Neural progenitor cell (in vitro differentiated cells): ENCODE measurements at places on chromosomes 2 and 18.

DNA sequence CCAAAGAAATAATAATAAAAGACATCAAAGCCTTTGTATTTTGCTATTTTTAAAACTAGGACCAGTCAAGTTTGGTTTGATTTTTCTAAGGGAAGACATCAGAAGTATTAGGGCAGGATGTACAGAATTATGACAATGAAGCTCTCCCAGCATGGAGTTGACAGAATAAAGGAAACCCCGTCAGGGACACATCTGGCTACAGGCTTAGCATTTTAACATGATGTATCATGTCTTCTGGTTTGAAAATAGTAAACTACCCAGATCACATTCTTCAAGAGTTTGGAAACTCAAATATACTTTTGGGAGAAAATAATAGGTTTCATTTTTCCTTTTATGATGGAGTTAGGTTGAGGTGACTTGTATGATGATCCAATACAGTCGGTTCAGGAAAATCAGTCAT, 552.0 kb upstream of the CDH2 start:
- no peaks in the 10 kb centered on the region for H3K27me3 ChIP-seq
- H3K27ac ChIP-seq, result no peak overlapping the region
- H3K36me3 ChIP-seq, result no peaks in the 10 kb centered on the region
- H3K4me3 ChIP-seq, result no peak overlapping the region

DNA sequence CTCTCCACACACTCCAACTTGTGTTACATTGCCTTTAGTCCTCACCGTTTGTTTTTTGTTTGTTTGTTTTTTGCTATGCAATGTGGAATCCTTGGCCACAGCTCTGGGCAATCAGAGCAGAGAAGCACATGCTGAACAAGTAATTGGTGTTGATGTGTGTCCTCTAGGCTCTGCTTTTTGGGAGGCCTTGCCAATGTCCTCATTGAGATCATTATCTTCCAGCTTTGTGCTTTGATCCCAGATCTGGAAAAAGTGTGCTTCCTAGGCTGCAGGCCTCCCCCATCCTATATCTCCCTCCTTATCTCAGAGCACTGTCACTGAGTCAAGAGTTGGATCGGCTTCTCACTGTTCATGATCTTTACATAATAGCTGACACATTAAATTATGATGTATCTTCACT, 25.9 kb downstream of the OSR1 start:
- no peak overlapping the region for H3K27ac ChIP-seq
- DNase-seq, result no peak
- H3K4me3 ChIP-seq, result no peak overlapping the region
- no peaks in the 10 kb centered on the region for H3K27me3 ChIP-seq
- no peaks in the 10 kb centered on the region for H3K36me3 ChIP-seq

DNA sequence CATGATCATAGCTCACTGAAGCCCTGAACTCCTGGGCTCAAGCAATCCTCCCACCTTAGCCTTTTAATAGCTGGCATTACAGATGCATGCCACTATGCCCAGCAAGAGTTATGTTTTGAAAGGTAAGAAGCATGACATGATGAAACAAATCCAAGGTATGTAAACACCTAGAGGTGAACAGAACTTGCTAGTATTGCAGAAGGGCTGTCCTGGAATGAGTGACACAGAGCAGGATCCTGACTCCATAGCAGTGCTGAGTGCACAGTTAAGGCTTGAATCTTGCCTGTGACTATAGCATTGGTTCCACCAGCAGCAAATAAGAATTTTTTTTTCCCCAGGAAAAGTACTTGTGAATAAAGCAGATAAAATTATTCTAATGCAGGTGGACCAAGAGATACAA, 309.5 kb downstream of the PIK3C3 start:
- no peak for DNase-seq
- no peak overlapping the region for H3K27ac ChIP-seq
- no peak overlapping the region for H3K4me3 ChIP-seq

GRCh38 chr2:59936048-59936447, 617.4 kb downstream of the BCL11A start:
- no peaks in the 10 kb centered on the region for H3K4me1 ChIP-seq
- no peak overlapping the region for H3K4me3 ChIP-seq
- no peaks in the 10 kb centered on the region for H3K27me3 ChIP-seq
- H3K27ac ChIP-seq, result no peak overlapping the region
- DNase-seq, result no peak

GRCh38 chr2:133710613-133711012, 142.3 kb upstream of the NCKAP5 start:
- H3K27ac ChIP-seq, result peak overlapping the region; percentile 39
- no peak overlapping the region for H3K4me3 ChIP-seq
- H3K4me1 ChIP-seq, result peaks cover 17% of the 10 kb centered on the region
- H3K27me3 ChIP-seq, result no peaks in the 10 kb centered on the region

GRCh38 chr2:203870481-203870880, 2.9 kb downstream of the CTLA4 start:
- no peaks in the 10 kb centered on the region for H3K27me3 ChIP-seq
- H3K4me3 ChIP-seq, result no peak overlapping the region
- no peaks in the 10 kb centered on the region for H3K36me3 ChIP-seq
- no peak for DNase-seq

DNA sequence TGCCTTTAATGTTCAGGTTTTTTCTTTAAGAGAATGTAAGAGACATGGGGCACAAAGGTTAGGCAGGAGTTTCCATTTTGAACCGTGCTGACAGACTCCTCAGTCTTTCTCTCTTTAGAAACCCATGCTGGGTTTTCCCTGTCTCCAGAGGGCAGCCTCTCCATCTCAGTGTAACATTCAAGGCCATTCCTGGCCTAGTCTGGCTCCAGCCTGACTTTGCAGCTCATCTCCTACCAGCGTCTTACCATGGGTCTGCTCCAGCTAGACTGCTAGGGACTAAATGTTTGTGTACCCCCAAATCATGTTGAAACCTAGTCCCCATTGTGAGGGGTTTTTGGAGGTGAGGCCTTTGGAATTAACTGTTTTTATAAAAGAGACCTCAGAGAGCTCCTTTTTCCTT, 9.8 kb upstream of the CLIP4 start:
- H3K4me3 ChIP-seq, result no peak overlapping the region
- H3K27me3 ChIP-seq, result no peaks in the 10 kb centered on the region
- no peak for DNase-seq
- H3K4me1 ChIP-seq, result peaks cover 6% of the 10 kb centered on the region
- H3K27ac ChIP-seq, result no peak overlapping the region
